Activated T-helper 1 cell treated with anti-CD3 and anti-CD28 coated beads, Interleukin-2, amount 50 U/mL, for 16 hours (primary cell): ENCODE measurements at places on chromosomes 1 and 21.

DNA sequence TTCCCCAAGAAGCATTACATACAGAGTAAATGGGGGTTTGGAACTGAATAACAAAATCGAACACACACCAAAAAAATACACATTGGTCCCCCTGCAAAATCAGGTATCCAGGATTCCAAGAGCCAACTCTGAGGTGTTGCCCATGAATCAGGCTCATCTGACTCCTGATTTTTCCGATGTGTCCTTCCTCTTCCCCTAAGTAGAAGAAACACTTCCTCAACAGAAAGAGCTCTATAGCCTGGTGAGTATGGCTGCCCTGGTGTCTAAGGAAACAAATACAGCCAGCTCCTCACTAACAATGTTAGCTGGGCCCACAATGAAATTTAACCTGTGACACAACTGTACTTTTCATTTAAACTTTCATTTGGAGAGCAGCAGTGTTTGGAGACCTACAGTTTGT lies 33.6 kb downstream of the ERI3 start:
- DNase-seq, result no peak

- DNase-seq, result no peak
Observed at GRCh38 chr1:117672756-117673155, 66.9 kb downstream of the TENT5C start.

DNA sequence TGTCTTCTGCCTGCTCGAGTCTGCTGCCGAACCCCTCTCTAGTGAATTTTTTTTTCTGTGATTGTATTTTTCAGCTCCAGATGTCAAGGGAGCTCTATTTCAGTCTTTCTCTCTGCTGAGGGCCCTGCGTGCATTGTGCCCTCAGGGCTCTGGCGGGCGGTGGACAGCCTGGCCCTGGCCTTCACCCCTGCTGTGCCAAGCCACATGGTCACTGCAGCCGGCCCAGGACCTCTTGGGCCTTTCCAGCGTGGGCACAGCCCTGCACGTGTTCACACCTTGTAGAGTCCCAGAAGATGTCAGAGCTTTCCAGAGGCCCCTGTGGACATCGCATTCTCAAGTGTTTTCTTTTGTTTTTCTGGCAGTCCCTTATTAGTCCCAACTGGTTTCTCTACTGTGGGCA lies 55.7 kb downstream of the PCNT start:
- DNase-seq, result no peak

GRCh38 chr1:44251989-44252671 lies 38.9 kb downstream of the DMAP1 start:
- no peak for DNase-seq

DNA sequence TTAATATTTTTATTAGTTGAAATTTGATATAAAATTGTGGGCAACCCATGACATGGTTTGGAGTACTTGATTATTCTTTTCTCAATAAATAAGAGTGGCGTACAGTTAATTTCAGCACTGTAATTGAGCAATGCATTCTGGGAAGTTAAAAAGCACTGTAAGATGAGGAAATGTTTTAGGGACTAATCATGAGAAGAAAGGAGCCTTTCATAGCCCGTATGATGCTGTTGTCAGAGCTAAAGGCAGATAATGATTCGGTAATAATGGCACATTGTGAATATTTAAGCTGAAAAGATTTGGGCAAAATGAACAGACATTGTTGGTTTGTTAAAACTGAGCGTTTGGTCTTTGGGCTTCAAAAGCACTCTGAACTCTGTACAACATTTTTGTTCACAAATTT lies 139.3 kb downstream of the NFIA start:
- DNase-seq, result no peak

DNA sequence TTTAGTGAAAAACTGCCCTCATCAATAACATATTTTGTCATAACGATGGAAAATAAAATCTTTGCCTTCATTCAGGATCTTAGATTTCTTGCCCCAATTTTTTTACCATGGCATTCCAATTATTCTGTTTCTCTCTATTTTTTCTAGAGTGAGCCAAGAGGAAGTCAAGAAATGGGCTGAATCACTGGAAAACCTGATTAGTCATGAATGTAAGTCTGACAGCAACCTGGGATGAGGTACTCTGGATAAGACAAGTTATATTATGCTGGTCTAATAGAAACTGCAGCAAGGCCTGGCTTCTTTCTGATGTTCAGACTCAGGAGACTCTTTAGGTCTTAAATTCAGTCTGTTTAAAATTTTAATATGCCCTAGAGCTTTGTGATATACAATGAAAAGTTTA lies 3.5 kb downstream of the RGS4 start:
- DNase-seq, result no peak
